HFFc6 (cell line): ENCODE measurements at places on chromosomes 2 and 18.
A peak's percentile ranks its signal among the peaks of the same experiment; 100 is the strongest.

DNA sequence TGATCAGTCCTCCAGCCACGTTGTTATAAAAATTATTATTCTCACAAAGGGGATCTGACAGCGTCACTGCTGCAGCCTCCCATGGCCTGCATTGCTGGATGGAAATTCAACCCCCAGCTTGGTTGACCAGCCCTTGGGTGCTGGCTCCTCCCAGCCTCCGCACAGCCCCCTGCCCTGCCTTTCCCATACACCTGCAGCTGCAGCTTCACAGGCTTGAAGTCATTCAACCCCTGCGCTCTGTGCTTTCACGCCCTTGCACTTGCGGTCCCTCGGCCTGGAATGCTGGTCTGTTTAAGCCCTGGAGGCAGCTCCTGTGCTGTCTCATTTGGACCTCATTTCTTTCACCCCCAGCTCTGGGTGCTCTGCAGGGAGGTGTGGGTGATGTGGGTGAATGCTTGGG, 860 bp upstream of the CD8A start:
- DNase-seq: no peak

- DNase-seq: no peak
These were observed 11.1 kb downstream of the DHRS9 start for GRCh38 chr2:169080250-169081069.

GRCh38 chr2:207490441-207490840, 39.3 kb upstream of the CREB1 start:
- DNase-seq: no peak

GRCh38 chr2:636641-637405, 40.4 kb downstream of the TMEM18 start:
- peak; percentile 36 for DNase-seq

GRCh38 chr2:188884046-188884445, 90.1 kb upstream of the COL3A1 start:
- peak; percentile 10 for DNase-seq

DNA sequence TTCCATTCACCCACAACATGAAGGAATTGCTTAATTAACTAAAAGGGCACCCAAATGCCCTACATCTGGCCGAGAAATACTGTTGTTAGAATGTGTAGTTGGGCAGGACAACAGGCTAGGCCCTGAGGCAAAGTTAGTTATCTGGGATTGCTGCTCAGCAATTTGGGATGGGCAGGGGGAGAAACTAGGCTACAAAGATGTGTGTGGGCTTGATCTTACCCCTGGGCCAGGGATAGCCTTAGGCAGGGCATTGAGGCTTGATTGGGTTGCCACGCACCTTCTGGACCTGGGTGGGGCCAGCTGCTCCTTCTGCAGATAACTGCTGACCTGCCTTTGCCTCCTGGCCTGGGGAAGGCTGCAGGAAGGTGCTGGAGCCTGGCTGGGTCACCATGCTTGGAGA, 9.4 kb downstream of the IL18RAP start:
- no peak for DNase-seq

DNA sequence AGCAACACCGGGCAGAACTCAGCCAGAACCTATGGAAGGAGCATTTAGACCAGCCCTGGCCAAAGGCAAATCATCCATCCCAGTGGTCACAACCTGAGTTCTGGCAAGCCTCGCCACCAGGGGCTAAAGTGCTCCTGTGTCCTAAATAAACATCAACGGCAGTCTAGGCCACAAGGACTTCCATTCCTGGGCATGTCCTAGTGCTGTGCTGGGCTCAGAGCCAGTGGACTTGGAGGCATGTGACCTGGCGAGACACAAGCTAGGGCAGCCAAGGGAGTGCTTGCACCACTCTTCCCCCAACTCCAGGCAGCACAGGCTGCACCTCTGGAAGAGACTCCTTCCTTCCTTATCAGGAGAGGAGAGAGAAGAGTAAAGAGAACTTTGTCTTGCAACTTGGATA, 69.0 kb downstream of the ST6GAL2 start:
- DNase-seq: no peak

GRCh38 chr2:231611273-231612108, 18.8 kb downstream of the TEX44 start:
- peak; percentile 95 for DNase-seq

DNA sequence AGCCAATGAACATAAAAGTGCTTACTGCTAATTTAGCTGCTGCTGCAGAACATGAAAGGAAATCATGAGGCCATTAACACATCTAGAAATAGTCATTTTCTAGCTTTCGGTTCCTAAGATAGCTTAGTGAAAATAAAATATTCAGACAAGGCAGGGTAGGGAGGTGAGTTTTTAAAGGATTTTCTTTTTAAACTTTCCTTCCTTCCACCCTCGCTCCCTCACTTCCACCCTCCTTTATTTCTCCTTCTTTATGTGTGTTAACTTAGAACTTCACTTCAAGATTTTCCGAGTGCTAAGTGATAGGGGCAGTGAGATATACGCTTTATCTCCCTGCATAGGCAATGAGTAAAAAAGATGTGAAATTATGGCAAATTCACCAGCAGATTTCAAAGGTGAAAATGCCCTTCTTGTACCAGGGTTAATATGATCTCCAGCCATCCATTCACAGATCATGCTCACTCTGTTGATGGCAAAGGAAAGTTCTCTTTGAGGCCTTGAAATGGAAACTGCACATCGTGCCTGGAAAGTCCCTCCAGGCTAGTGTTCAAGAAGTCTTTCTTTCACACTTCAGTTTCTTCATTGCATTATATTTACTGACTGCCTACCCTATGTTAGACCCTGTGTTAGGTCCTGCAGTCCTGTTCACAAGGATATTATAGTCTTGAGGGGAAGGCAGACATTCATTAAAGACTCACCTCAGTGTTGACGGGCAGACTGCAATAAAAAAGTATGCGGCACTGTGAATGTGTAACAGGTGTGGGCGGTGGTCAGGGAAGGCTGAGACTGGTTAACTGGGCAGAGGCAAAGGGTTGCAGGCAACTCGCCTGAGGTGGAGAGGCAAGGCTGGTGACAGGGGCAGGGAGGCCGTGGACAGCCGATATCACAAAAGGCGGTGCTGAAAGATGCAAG, 200.8 kb downstream of the PLCL1 start:
- DNase-seq: no peak

- DNase-seq: peak; percentile 42
These were observed 7.3 kb upstream of the MTLN start for GRCh38 chr2:110219496-110220189.

GRCh38 chr2:23824777-23825212, 102.1 kb downstream of the ATAD2B start:
- peak; percentile 59 for DNase-seq

- DNase-seq: no peak
These were observed 540.1 kb upstream of the ID2 start for GRCh38 chr2:8141780-8142179.
